ENCODE measurements at places on chromosomes 11 and 22.

DNA sequence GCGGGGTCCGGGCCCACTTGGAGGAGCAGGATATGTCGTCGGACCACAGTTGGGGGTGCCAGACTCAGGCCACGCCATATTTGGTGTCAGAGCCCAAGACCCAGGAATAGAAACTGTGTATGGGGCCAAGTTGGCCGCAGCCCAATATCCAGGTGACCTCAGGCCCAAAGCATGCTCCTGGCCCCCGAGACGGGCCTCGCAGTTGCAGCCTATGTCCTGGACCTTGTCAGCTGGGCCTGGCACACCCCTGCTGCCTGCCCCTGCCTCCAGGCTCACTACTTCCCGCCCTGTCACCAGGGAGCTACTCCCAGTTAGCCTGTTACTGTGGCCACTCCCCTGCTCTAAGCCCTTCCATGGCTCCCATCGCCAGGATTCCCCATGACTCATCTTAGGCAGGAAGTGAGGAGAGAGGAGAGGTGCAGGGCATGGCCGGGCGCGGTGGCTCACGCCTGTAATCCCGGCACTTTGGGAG lies 23.1 kb downstream of the A4GALT start:
- DNase-seq, result no peak

- no peak for DNase-seq
These were observed 16.0 kb upstream of the B4GALNT4 start for GRCh38 chr11:353179-353873.

DNA sequence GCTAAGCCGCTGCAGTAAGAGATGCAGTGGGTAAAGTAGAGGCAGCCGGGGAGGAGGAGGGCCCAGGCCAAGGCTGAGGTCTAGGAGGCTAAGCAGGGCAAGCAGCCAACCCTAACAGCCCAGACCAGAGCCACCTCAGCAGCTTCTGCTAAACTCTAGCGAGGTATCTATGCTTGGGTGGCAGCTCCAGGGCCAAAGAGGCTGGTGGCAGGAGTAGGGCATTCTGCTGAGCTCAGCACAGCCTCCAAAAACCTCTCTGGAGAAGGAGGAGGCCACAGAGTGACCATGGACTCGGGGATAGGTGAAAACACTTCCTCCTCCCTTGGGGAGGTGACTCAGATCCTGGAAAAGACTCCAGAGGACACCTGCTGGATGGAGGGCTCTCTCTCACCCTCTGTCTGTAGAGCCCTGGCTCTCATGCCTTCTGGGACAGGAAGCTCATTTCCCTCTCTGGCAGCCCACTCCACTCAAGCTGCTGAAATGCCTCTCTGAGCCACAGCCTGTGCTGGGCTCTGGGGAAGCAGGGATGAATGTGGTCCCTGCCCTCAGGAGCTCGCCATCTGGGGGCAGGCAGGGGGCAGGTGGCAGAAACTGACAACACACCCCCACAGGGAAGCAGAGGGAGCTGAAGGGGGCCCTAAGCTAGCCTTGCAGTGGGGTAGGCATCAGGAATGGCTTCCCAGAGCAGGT lies 16.5 kb upstream of the TPBGL start:
- no peak for DNase-seq

- DNase-seq, result no peak
These were observed 233.4 kb upstream of the KIRREL3 start for GRCh38 chr11:127233998-127234397.

DNA sequence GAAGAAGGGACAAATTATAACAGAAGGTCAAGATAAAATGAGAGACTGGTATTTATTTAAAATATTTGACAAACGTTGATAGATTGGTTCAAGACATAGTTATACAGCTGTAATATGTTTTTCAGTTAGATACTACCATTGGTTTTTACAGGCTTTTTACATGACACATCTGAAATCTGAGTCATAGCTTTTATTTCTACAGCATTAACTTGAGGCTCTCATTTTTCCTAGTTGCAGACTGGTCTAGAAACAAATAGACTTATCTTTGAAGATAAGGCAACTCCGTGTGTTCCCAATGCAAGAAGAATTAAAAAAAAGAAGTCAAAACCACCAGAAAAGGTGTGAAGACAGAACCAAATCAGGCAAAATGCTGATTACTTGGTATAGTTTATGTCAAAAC lies 31.3 kb downstream of the CEP57 start:
- no peak for DNase-seq

All from stimulated activated CD8-positive, alpha-beta memory T cell treated with anti-CD3 and anti-CD28 coated beads, Interleukin-7, amount 100 ng/mL, for 24 hours (primary cell).